Cortex of kidney (tissue), 1 donor: ENCODE measurements at places on chromosomes 16 and 17.

DNA sequence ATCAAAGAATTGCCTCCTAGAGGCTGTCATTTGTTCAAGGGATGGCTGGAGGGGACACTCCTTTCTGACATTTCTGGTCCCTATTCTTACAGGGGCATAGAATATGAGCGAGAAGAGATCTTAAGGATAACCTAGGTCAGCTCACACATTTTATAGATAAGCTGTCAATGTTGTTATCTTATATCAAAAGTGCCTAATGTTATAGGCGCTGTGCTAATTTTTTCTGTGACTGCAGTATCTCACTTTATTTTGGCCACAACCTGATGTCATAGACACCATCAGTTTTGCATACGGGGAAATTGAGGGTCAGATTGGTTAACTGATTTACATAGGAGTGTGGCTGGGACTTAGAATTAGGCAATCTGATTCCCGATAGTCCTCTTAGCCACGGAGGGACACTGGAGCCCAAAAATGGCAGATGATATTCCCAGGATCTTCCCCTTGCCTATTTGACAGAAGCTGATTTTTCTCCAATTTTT is 1.2 kb downstream of the CPD start:
- no peak for DNase-seq

DNA sequence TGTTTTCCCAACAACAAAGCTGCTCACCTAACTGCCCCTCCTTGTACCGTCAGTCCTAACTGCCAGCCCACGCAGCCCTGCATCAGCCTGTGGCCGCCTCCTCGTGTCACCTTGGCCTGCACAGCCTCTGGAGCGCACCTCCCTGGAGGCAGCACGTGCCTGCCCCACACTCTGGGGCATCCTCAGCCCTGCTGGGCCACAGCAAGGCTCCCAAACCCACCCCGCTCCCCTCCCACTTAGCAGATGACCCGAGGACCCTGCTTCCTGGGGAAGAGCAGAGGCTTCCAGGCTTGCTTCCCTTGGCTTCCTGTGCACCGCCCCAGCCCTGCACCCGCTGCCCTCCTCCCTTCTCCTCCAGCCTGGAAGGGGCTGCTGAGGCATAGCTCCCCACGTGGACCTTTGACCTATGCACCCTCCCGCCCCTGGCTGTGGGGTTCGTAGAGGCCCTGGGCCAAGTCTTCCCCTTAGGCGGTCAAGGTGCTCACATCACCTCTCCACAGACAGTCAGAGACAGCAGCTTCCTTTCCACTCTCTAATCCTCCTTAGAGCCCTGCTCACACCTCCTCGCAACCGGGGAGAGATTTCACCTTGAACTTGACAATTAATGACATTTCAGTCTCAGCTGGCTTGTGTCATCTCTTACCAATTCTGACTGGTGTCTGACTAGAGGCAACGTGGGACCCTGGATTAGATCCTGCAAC is 115.0 kb downstream of the MGAT5B start:
- DNase-seq: no peak

DNA sequence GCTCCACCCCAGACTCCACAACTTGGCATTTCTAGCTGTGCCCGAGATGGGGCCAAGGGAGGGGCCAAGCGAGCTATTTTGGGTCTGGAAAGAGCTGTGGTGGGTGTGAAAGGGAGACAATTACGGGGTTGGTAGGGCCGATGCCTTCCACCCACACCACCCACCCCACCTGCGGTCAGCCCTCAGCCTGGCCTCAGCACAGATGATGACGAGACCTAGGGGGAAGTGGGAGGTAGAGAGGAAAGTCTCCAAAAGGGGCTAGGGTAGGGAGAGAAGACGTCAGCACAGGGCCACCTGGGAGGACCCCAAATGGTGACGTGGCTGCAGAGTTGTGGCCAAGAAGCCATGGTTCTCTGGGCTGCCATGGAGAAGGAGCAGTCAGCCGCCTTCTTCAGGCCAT is 83.1 kb downstream of the SDK2 start:
- DNase-seq: no peak

- DNase-seq: no peak
These were observed 790 bp downstream of the BCKDK start for GRCh38 chr16:31108794-31109558.

DNA sequence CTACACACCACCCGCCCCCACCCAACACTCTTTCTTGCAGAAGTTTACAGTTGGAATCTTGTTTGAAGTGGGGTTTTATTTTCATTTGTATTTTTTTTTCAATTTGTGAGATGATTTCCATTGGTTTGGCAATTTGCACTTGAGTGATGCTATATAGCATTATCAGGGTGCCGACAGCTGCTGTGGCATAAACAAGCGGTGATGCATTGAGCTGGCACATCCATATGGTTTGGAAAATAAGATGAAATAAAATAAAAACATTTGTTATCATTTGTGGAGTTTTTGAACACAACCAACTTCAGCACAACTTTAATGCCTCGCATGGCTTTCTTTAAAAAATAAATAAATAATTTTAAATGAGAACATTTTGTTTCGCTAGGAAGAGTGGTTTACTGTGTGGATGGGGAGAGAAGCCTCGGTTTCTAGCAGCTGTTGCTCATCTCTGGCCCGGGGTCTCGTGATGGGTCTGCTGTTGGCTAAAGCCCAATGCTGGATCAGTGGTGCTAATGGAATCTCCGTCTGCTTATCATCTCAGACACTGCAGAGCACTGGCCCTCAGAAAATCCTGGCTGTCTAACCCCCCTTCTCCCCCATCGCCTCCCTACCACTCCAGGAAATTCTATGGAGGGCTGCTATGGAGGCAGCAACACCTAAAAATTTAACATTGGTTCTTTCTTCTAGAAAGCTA is 192.3 kb upstream of the MAF start:
- DNase-seq: no peak
